Activated naive CD8-positive, alpha-beta T cell treated with anti-CD3 and anti-CD28 coated beads for 36 hours (primary cell): ENCODE measurements at places on chromosomes 7 and 10. TPM values are rescaled to one million over a fixed set of nuclear protein-coding genes. Genes with fewer than 3 reads are reported as not detected.

GRCh38 chr10:24645784-24646183 lies 77.9 kb downstream of the ARHGAP21 start:
- no peak for DNase-seq

DNA sequence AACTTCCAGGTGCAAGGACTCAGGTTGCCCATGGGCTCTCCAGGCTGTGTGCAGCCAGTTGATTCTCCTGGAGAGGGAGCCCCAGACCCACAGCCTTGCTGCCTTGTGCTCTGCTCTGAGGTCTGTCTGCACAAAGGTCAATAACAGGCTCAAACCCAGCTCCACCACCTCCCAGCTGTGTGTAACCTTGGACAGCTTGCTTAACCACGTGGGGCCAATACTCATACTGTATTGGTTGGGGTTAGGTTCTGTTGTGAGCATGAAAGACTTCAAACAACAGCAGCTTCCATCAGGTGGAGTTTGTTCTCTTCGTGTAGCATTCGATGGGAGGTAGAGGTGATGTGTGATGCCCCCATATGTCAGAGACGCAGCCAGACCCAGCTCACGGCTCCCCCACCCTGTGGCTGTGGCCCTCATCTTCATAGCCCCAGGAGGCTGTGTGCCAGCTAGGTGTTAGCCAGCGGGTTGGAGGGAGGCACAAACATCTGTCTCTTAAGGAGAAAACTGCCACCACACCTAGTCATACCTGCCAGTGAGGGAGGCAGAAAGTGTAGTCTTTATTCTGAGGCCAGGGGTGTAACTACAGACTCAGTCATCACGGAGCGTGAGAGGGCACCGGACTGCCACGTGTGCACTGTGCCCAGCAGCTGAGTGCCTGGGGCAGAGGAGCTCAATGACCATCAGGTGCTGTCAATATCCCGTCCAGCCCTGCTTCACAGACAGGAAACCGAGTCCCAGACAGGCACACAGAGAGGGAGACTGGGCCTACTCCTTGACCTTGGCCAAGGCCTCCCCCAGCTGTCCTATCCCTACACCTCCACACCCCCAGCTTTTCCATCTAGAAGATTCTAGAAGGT lies 8.1 kb upstream of the POLD2 start:
- DNase-seq = no peak

DNA sequence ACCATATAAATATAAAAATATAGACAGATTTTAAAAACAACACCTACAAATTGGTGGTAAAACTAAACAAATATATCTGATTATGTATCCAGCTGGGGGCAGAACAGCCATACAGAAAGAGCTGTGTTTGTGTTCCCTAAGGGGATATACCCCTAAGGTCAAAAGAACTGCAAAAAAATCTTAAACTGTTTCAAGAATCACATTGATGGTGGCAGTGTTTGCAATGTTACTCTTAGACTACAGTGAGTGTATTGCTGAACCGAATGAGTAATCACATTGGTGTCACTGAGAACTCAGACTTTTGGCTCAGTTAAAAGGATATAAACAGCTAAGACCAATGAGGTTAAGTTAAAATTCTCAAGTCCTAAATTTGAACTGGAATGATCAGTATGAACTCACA lies 27.1 kb upstream of the PTPRN2 start:
- DNase-seq = no peak

GRCh38 chr10:104622598-104623209 lies 18.4 kb upstream of the SORCS3 start:
- DNase-seq = no peak

DNA sequence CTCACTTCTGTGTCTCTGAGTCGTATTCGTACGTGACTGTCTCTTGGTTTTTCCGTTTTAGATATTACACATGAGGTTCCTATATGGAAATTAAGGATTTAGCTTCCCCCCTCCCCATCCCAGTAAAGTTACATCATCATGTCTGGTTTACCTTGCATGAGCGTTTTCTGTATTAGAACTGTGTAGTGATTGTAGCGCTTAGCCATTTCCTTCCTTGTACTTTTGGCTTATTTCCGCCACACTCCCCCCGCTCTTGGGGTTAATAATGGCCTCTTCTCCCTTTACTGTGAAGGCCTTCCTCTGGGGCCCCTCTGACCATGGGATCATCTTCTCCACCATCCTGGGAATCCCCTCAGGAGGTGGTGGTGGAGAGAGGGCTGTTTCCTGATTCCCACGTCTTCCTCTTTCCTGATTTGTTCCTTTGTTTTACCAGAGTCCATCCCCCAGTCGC lies 27.2 kb upstream of the AP5Z1 start:
- no peak for DNase-seq

- DNase-seq = no peak
Observed at GRCh38 chr7:83528925-83529423, 120.0 kb downstream of the SEMA3E start.

The XRCC2 gene
- 21.3 TPM for total RNA-seq

The NPC1L1 gene
- total RNA-seq = not detected

- peak; percentile 100 for DNase-seq
Observed at GRCh38 chr10:72273410-72274212, at the start of gene DDIT4. Gene DDIT4, plus strand, starts transcription at chr10:72273924. Its CDS starts 293 bp downstream, at chr10:72274217.

The OR2A5 gene
- not detected for total RNA-seq

DNA sequence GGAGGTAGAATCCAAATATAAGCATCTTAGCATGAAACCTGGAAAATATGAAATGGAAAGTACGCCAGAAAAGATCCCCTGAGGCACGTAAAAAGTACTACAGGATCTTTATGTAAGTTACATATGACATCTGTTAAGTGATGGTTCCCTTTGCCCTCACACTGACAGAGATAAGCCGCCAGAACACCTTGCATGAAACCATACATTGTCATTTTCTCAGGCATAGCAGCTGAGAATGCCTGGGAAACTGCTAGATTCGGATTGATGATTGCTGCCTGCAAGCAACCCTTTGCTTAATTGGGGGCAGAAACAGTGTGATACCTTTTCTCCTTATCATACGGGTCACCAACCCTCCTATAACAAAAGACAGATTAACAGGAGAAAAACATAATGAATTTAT lies 826.6 kb upstream of the LRRN3 start:
- DNase-seq = no peak

The GPR158 gene
- not detected for total RNA-seq

- DNase-seq = peak; percentile 42
Observed at GRCh38 chr7:47474937-47475879, 106.7 kb downstream of the TNS3 start.

DNA sequence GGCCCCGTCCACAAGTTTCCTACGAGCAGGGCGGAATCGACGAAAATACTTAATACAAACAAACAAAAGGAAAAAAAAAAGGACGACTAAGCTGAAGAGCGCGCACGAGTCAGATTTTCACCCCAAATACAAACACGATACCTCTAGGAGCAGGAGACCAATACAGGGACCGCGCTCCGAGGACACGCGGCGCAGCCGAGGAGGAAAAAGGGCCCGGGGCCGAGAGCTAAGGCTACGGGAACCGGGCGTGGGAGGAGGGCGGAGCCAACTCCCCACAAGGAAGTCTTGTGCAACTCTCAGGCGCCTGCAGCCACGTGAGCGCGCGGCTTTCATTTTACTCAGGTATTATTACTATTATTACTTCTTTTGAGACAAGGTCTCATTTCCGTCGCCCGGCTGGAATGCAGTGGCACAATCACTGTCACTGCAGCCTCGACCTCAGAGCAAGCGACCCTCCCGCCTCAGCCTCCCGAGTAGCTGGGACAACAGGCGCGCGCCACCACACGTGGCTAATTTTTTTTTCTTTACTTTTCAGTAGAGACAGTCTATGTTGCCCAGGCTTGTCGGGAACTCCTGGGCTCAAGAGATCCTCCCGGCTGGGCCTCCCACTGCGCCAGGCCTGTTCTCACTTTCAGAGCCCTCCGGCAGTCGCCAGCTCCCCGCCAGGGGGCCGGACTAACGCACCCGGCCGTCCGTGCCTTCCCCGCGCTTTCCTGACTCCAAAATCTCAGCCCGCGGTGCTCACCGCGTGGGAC lies 1.2 kb downstream of the HNRNPF start:
- DNase-seq = peak; percentile 91

The ZCWPW1 gene
- total RNA-seq = 3.0 TPM

GRCh38 chr7:106071999-106072714 lies 40.0 kb downstream of the SYPL1 start:
- DNase-seq = no peak

GRCh38 chr7:157664871-157665633 lies 328.2 kb downstream of the DNAJB6 start:
- DNase-seq = no peak

The ADIRF gene
- total RNA-seq = not detected

DNA sequence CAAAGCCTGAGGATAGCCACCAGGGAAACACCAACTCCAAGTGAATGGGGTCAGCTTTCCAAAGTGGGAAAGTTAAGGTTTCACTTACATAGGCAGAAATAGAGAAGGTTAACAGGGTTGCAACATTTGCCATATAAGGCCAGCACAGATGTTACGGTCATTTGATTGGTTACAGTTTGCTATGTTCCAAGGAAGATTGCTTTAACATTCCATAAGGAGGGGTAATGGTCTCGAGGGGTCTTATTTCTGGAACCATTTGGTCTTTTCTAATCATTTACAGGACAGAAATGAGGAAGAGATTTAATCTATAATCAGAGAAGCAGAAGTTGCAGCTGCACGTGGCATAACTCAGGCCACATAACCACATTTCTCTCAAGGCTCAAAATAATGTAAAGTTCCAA lies 679.4 kb upstream of the C7orf33 start:
- DNase-seq = no peak

GRCh38 chr7:31080763-31081162 lies 28.7 kb downstream of the ADCYAP1R1 start:
- no peak for DNase-seq

DNA sequence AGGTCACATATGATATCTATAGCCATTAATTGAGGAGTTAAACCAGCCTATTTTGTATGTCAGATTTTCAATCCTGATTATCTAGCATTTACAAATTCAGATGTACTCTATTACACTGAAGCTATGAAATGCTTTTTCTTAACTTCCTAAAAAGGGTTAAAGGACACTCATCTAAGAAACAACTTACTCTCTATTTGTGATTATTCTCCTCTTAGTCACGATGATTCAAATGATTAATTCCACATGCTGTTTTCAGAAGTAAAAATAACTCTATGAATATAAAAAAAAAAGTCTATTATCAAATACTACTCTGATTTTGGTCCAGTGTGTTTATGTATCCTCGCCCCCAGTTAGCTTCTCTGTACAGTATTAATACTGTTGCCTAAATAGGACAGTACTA lies 1199.9 kb downstream of the GATA3 start:
- DNase-seq = no peak

DNA sequence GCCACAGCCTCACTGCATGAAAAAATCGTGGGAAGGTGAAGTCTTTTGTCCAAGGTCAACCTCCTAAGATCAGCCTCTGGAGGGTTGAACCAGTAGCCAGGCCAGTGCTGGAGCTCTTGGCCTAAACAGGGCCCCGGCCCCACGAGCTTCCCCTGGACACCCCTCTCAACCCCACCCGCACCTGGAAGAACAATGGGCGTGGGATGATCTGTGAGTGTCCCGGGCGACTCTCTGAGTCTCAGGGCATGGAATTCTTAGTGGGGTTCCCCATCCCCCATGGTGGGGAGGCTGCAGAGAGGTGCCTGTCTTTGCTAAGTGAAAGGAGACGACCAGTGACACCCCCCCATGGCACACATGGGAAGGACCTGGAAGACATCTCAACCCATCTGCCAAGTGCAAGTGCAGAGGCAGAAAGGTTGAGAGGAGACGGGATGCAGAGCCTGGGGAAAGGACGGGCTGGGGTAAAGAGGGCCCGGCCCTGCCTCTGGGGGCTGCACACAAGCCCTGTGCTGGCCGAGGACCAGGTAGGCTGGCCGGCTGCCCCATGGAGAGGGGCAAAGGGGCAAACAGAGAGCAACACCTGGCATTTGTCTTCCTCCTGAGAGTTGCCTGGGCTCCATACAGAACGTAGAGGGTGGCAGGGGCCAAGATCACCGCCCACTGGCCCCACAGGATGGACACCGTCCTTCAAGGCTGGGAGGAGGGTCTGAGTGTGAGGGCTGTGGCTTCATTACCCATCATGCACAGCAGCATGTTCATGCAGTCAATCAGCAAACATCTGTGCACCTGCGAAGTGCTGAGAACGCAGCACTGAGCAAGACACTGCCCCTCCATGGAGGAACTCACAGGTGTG lies 163.0 kb upstream of the PPP2R2D start:
- no peak for DNase-seq

- DNase-seq = peak; percentile 53
Observed at GRCh38 chr10:119341459-119342301, 134.3 kb downstream of the GRK5 start.

The SLC13A1 gene
- not detected for total RNA-seq

The MLLT10 gene
- 33.9 TPM for total RNA-seq

The CYP2C19 gene
- not detected for total RNA-seq

DNA sequence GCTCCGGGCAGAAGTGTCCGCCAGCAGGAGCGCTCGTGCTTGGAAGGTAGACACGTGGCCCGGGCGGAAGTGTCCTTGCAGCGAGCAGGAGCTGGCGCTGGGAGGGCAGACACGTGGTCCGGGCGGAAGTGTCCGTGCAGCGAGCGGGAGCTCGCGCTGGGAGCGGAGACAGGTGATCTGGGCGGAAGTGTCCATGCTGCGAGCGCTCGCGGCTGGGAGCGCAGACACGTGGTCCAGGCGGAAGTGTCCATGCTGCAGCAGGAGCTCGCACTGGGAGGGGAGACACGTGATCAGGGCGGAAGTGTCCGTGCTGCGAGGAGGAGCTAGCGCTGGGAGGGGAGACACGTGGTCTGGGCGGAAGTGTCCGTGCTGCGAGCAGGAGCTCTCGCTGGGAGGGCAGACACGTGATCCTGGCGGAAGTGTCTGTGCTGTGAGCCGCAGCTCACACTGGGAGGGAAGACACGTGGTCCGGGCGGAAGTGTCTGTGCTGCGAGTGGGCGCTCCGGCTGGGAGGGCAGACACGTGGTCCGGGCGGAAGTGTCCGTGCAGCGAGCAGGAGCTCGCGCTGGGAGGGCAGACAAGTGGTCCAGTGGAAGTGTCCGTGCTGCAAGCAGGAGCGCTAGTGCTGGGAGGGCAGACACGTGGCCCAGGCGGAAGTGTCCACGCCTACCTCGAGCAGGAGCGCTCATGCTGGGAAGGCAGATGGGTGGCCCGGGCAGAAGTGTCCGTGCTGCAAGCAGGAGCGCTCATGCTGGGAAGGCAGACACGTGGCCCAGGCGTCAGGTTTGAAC lies 41.1 kb upstream of the PRKAR1B start:
- DNase-seq = no peak

The MYOZ1 gene
- total RNA-seq = not detected

The CLEC5A gene
- not detected for total RNA-seq

The UCN3 gene
- not detected for total RNA-seq

GRCh38 chr7:83930262-83930661 lies 264.3 kb downstream of the SEMA3A start:
- DNase-seq = no peak

- no peak for DNase-seq
Observed at GRCh38 chr10:17488848-17489247, 34.5 kb upstream of the ST8SIA6 start.

DNA sequence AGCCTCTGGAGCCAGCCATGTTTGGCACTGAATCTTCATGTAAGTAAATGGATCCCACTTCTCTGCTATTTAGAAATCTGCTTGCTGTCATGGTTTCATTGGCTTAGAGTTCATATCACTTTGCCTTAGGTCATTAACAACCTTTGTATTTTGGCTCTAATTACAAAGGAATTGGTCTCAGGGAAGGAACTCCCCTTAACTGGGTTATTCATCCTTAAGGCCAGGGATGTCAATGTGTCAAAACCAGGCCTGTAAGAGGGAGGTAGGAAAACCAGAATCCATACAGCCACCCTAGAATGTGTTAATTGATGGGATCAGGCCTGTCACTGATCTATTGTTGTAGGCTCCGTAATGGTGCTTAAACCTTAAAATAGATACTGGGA lies 67.3 kb downstream of the ST7 start:
- DNase-seq = no peak

The EIF3B gene
- 319 TPM for total RNA-seq

The EFCAB10 gene
- not detected for total RNA-seq
